ENCODE measurements at places on chromosomes 16 and 17.
A peak's percentile ranks its signal among the peaks of the same experiment; 100 is the strongest.

DNA sequence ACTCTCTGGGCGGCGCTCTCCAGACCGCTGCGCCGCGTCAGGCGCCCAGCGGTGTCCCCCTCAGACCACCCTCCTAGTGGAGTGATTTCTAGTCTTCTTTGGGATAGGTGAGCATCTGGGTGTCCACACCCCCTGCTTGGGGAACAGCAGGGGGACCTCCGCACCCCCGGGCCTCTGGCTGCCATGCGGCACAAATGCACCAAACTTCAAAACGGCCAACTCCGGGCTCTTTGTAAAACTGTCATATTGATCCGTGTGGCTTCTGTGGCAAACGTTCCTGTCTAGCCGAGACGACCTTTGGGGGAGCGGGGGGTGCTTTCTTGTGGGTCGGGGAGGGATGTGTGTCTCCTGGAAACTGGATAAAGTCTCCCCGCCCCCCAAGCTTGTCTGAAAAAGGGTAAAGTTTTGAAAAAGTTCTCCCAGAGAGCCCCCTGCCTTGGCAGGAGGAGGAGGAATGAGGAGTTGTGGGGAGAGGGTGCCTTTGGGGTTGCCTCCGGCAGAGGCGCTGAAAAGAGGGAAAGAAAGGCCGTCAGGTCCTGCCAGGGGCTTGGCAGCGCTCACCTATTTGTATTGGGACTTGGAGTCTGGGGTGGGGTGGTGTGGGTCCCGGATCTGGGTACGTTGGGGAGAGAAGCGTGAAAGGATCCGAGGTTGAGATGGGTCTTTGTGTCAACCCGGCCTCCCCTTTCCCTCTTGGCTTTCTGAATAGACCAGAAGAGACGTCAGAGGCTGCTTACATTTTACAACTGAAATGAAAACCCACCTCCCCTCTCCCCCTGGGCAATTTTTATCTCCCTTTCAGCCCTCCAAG, 2.2 kb upstream of the CHD3 start:
- no peak for DNase-seq

DNA sequence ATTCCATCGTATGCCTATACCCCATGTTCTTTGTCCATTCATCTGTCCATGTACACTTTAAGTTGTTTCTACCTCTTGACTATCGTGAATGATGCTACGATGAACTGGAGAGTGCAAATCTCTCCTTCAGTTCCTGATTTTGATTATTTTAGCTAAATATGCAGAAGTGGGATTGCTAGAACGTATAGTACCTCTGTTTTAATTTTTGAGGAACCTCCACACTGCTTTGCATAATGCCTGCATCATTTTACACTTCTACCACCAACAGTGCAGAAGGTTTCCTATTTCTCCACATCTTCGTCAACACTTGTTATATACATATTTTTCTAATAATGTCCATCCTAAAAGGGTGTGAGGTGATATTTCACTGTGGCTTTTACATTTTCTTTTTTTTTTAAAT, 43.9 kb downstream of the SDR42E1 start:
- no peak for DNase-seq

GRCh38 chr17:78342449-78343186, 17.3 kb downstream of the SOCS3 start:
- DNase-seq, result peak; percentile 23

GRCh38 chr17:44247440-44247841, 20.5 kb downstream of the SLC4A1 start:
- DNase-seq, result no peak

- no peak for DNase-seq
These were observed 47.0 kb upstream of the CACNG5 start for GRCh38 chr17:66787914-66788313.

GRCh38 chr16:10616756-10617640, 36.6 kb upstream of the EMP2 start:
- DNase-seq, result no peak

- peak; percentile 78 for DNase-seq
These were observed 45.0 kb upstream of the NACA2 start for GRCh38 chr17:61635913-61636432.

DNA sequence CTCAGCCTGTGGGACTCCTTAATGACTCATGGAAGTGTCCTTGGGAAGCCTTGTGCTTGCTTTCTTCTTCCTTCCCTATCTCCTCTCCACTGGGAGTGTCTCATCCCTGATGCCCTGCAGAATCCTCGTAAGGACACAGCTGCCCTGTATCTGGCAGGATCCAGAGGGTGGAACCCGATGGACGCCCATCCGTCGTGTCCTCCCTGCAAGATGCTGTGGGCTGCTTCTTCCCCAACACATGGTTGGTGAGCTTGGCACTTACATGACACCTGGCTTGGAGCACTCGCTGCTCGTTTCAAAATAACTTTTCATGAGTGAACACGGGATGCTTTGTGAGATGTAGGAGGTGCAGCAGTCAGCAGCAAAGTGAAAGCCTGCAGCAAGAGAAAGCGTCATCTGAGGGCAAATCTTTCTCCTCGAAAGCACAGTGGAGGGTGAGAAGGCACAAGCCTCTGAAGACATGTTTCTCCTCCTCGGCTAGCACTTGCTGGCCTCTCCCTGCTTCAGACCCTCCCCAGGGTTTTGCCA, 3.3 kb downstream of the CCL15 start:
- DNase-seq, result no peak

DNA sequence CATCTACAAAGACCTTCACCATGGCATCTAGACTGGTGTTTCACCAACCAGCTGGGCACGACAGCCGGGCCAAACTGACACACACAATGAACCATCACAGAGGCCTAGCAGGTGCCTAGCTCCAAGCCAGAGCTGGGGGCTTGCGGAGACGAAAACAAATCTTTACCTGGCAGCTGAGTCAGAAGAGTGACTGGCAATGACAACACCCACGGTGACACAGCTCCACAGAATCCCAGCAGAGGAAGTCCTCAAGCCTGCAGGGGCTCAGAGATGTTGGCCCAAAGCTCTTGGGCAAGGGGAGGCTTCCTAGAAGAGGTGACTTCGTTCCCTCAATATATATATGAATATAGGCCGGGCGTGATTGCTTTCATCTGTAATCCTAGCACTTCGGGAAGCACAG, 5.1 kb downstream of the MMP25 start:
- peak; percentile 19 for DNase-seq

GRCh38 chr17:40582328-40582901, 17.1 kb upstream of the CCR7 start:
- DNase-seq, result peak; percentile 37

- no peak for DNase-seq
These were observed 69.6 kb downstream of the LMF1 start for GRCh38 chr16:901149-901548.

DNA sequence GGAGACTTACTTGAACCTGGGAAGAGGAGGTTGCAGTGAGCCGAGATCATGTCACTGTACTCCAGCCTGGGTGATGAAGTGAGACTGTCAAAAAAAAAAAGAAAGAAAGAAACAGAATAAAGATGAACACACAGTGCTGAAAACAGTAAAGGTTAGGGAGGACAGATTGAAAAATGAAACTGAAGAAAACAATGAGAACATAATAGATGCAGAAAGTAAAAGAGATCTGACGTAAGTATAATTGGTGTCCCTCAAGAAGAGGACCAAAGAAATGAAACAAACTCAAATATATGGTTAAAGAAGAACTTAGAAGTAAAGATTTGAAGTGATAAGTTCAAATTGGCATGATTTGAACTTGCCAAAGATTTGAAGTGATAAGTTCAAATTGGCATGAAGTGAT, 7.1 kb downstream of the DCAF7 start:
- no peak for DNase-seq

DNA sequence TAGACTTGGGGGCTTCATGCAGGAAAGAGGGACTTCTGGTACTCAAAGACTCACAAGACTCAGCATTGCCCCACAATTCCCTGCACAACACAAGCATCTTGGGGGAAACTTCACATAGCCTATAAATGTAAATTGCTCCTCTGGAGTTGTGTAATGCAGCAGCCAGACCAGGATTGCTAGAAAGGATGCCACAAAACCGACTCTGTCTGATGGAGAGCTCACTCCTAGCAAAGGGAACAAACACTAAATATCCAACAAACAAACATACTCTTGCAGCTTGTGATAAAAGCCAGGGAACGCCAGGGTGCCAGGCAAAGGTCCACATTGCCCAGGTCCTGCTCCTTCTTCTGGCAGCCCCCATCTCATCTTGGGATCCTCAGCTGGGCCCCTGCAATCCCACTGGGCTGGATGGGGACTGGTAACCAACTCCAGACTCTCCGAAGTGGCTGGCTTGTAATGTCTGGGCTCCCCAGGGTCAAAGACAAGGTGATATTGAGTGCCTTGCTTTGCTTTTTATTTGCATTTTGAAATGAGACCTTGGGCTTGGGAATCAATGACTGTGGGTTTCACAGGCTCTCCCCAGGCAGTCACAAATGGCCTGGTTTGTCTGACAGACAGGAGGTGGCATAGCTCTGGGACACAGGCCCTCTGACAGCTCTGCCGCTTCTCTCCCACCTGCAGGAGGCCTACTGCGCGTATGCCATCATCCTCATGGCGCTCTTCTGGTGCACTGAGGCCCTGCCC, 15.3 kb downstream of the SLC13A2 start:
- no peak for DNase-seq

- peak; percentile 37 for DNase-seq
These were observed 14.8 kb upstream of the PVALEF start for GRCh38 chr17:81150377-81151077.

DNA sequence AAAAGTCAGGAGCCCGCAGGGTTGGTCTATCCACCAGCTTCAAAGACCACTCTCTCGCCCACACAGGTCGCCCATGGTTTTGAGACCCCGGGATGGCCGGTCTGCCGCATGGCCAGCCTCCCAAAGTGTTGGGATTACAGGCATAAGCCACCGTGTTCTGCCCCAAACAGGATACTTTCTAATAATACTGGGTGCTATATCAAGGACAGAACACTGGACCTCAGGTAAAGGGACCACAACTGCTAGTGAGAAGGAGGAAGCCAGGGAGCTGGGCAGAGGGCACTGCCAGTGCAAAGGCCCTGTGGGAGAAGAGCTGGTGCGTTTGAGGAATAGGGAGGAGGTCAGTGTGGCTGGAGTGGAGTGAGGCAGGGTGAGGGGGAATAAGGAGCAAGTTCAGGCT, 34.1 kb downstream of the IL21R start:
- DNase-seq, result no peak

- DNase-seq, result peak; percentile 15
These were observed 1.6 kb downstream of the CISD3 start for GRCh38 chr17:38731526-38732294.

GRCh38 chr17:76082326-76083251, 3.6 kb downstream of the ZACN start:
- no peak for DNase-seq

GRCh38 chr16:8949536-8950418, 13.9 kb downstream of the USP7 start:
- DNase-seq, result no peak

Measured in AML-193 (cell line).